ENCODE measurements at places on chromosomes 3 and 15. TPM values are rescaled to one million over a fixed set of nuclear protein-coding genes. Genes with fewer than 3 reads are reported as not detected.

BNC1 gene
- total RNA-seq: 0.99 TPM

TCAIM gene
- 22.1 TPM for total RNA-seq

LRRC31 gene
- not detected for total RNA-seq

CLDN16 gene
- not detected for total RNA-seq

DNA sequence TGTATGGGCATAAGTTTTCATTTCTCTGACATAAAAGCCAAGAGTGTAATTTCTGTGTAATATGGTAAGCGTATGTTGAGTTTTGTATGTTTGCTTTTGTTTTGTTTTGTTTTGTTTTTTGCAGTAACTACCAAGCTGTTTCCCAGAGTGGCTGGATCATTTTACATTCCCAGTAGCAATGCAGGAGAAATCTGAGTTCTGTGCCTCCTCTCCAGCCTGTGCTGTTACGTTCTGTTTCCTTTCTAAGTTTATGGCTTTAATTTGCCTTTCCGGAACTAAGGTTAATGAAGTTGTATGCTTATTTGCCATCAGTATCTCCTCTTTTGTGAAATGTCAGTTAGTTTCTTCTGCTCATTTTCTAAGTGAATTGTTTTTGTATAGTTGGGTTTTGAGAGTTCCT is 307.8 kb downstream of the GABRG3 start:
- no peak overlapping the region for H3K27ac ChIP-seq
- H3K27me3 ChIP-seq: no peaks in the 10 kb centered on the region
- H3K4me3 ChIP-seq: no peak overlapping the region
- no peaks in the 10 kb centered on the region for H3K36me3 ChIP-seq

GRCh38 chr3:195609229-195609628 is 25.5 kb upstream of the APOD start:
- no peaks in the 10 kb centered on the region for H3K27me3 ChIP-seq
- H3K27ac ChIP-seq: no peak overlapping the region
- no peaks in the 10 kb centered on the region for H3K4me1 ChIP-seq
- H3K4me3 ChIP-seq: no peak overlapping the region

- no peak overlapping the region for H3K4me3 ChIP-seq
- no peaks in the 10 kb centered on the region for H3K4me1 ChIP-seq
- no peak for DNase-seq
- H3K36me3 ChIP-seq: no peaks in the 10 kb centered on the region
- H3K27me3 ChIP-seq: no peaks in the 10 kb centered on the region
- no peak overlapping the region for H3K27ac ChIP-seq
Observed at GRCh38 chr3:156685752-156686151, 11.4 kb downstream of the TIPARP start.

GRCh38 chr15:77525907-77526594 is 105.4 kb downstream of the HMG20A start:
- H3K27me3 ChIP-seq: no peaks in the 10 kb centered on the region
- no peak overlapping the region for H3K27ac ChIP-seq
- H3K36me3 ChIP-seq: no peaks in the 10 kb centered on the region
- DNase-seq: no peak
- H3K4me1 ChIP-seq: peaks cover 6% of the 10 kb centered on the region

DNA sequence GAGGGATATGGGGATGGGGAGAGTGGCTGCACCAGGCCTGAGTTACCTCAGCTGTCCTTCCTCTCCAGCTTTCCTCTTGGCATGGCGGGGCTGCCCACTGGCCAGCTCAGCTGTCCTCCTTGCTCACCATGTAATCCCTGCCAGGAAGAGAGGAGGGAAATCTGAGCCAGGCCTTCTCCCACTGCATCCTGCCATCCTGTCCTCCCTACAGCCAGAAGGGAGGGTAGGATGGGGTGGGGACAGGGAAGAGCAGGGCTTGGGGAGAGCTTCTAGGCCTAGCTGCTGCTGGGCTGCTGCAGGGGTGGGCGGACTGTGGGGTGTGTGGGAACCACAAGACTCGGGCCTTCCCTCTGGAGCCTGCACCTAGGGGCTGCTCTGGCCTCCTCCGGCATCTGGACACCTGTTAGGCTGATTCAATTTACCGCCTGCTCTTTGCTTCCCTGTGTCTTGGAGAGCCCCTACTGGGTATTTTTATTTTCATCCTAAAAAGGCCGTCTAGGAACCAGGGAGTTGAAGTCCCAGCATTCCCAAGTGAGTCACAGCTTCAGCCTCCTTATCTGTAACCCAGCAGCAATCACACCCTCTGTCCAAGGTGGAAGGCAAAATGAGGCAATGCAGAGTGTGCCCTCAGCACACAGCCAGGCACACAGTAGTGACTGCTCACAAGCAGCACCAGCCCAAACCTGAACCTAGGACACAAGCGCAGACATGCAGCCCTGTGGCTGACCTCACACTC is 13.1 kb upstream of the KY start:
- H3K4me1 ChIP-seq: peaks cover 5% of the 10 kb centered on the region
- H3K27me3 ChIP-seq: no peaks in the 10 kb centered on the region
- H3K4me3 ChIP-seq: no peak overlapping the region
- H3K36me3 ChIP-seq: no peaks in the 10 kb centered on the region
- no peak for DNase-seq

GRCh38 chr15:78216276-78217104 is 17.9 kb downstream of the ACSBG1 start:
- H3K4me3 ChIP-seq: no peak overlapping the region
- H3K4me1 ChIP-seq: peaks cover 2% of the 10 kb centered on the region
- DNase-seq: no peak
- H3K27ac ChIP-seq: no peak overlapping the region

DNA sequence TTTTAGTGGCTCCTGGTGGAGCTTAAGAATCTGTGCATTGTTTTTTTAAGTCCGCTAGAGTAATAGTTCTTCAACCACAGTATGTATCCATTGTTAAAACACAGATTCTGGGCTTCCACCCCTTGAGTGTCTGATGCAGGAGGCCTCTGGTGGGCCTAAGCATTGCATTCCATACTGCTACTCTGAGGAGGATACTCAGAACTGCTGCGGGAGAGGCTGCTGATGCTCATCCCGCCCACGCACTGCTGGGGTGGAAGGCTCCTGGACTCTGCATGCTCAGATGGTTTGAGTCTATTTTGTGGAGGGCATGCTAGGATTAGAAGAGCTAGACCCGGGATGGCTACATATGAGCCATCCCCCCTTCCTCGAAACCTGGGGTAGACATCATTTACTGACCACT is 74.4 kb downstream of the THSD4 start:
- peaks cover 9% of the 10 kb centered on the region for H3K4me1 ChIP-seq
- no peak overlapping the region for H3K4me3 ChIP-seq
- no peaks in the 10 kb centered on the region for H3K36me3 ChIP-seq
